ENCODE measurements at places on chromosomes 16 and 17.
A peak's percentile ranks its signal among the peaks of the same experiment; 100 is the strongest.

- no peak for DNase-seq
Measured at GRCh38 chr16:61413021-61413420, 623.2 kb downstream of the CDH8 start.

- no peak for DNase-seq
Measured at GRCh38 chr17:76086384-76086783, 7.4 kb downstream of the ZACN start.

DNA sequence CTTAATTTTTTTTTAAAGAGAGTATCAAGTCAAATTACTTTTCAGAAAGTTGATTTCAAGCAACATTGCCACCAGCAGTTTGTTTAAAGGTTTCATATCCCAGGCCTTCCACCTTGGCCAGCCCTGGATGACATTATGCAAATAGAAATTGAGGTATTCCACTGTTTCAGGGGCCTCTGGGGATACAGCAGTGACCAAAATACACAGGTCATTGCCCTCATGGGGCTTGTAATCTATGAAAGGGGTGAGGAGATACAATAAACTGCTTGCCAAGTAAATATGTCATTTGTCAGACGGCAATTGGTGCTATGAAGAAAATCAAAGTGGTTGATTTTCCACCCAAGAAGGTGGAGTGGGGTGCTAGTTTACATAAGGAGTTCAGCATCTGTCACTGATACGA lies 37.8 kb upstream of the TMC5 start:
- no peak for DNase-seq

- DNase-seq, result no peak
Measured at GRCh38 chr17:29210879-29211278, 30.7 kb upstream of the MYO18A start.

GRCh38 chr17:75689441-75689873 lies 22.3 kb downstream of the SAP30BP start:
- DNase-seq, result no peak

GRCh38 chr17:2719861-2720260 lies 8.3 kb upstream of the CLUH start:
- no peak for DNase-seq

DNA sequence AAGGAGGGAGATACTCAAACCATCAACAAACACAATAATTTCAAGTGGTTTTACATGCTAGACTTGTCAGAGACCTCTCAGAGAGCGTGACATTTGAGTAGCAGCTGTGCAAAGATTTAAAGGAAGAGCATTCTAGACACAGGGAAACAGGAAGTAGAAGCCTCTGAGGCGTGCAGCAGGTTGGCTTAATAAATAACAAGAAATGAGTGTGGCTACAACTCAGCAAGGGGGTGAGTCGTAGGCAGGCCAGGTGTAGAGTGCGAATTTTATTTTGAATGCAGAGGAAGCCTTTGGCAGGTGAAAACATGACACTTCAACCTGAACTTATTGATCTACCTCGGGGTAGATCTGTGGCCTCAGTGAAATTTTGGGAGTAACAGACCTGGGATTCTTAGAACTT lies 73.2 kb upstream of the MRTFB start:
- DNase-seq, result peak; percentile 65

- DNase-seq, result peak; percentile 80
Measured at GRCh38 chr17:80327518-80327917, 66.9 kb downstream of the RNF213 start.

DNA sequence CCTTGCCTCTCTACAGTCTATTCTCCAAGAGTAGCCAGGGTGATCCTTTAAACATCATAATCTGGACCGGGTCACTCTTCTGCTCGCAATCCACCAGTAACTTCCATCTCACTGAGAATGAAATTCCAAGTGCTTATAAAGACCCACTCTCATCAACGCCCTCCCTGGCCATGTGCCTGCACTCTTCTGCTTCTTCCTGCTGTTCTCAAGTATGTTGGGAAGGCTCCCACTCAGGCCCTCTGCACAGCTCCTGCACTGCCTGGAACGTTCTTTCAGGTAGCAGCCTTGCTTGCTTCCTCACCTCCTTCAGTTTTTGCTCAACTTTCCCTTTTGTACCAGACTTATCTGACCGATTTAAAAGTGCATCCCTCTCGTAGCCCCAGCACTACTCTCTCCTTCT lies 44.4 kb downstream of the BRD7 start:
- no peak for DNase-seq

GRCh38 chr17:73901249-73901648 lies 257.0 kb upstream of the SDK2 start:
- no peak for DNase-seq

DNA sequence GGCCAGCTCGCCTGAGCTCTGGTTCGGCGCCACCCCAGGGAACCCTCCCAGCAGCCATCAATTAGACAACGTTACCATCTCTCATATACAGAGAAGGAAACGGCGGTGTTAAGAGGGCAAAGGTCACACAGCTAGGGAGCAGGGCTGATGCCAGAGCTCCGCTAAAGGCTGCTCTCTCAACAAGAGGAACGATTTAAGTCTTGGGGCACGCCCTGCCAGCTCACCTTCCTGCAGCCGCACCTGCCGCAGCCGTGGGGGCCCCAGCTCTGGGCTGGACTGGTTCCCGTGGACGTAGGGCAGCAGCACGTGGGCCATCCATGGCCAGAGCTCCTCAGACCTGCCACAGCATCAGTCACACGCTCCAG lies 43.5 kb downstream of the PKD1 start:
- DNase-seq, result no peak

GRCh38 chr16:2090481-2090776 lies 42.6 kb downstream of the TSC2 start:
- no peak for DNase-seq

DNA sequence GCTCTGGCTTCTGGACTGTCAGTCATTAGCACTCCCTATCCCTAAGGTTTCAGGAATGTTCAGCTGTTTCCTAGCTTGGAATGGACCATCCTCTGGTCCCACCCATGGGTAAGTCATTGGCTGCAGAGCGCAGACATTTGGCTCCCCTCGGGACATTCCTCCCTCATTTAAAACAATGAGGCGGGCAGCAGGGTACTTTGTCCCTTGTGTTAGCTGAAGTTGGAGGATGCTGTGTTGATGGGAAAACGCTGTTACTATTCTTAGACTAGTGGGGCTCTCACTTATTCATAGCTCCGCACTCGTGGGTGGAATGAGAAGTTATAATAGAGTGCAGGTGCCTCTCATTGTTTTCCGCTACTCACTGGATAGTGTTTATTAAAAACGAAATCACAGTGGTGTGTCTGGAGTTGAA lies 673.8 kb downstream of the WWOX start:
- DNase-seq, result no peak

DNA sequence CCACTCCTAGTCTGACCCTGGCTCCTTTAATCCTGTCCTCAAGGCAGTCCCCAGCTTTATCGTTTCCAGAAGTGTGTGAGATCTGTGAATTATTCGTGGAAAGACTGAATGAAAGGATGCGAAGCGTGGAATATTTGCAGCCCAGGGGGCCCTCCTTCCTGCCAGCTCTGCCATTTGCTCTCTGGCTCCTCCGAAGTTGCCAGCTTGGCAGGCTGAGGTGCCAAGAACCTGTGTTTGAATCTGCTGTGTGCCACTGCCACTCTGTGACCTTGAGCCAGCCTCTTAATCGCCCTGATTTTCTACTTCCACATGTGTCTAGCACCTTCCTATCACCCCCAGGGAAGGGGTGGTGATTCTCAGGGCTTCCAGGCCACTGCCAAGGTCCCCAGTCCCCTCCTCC lies 10.8 kb downstream of the TBKBP1 start:
- no peak for DNase-seq

DNA sequence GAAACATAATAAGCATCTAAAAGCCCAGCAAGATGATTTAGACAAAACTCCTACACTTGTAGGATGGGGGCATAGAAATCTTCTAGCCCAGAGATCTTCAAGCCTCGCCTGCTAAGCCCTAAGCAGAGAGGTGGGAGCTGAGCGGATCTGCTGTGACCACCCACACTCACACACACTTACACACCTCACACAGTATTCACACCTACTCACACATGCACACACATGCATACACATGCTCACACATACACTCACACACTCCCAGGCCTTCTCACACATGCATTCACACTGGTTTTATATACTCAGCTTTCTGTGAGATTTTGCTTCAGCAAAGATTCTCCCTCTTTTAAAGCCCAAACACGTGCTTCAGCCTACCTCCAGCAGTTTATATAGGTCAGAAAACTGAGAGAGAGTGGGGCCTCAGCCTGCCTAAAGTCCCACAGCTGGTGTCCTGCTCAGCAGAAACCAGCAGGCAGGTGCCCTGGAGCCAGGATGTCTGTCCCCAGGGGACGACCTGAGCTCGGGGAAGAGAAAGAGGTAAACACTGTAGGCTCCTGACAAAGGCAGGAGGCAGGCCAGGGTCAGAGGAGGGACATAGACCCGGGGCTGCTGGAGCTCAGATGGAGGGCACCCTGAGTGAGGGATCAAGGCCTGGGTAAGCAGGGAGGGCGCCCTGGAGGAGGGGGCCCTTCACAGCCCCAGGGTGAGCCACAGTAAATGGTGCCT lies 12.0 kb upstream of the KRT19 start:
- DNase-seq, result no peak

DNA sequence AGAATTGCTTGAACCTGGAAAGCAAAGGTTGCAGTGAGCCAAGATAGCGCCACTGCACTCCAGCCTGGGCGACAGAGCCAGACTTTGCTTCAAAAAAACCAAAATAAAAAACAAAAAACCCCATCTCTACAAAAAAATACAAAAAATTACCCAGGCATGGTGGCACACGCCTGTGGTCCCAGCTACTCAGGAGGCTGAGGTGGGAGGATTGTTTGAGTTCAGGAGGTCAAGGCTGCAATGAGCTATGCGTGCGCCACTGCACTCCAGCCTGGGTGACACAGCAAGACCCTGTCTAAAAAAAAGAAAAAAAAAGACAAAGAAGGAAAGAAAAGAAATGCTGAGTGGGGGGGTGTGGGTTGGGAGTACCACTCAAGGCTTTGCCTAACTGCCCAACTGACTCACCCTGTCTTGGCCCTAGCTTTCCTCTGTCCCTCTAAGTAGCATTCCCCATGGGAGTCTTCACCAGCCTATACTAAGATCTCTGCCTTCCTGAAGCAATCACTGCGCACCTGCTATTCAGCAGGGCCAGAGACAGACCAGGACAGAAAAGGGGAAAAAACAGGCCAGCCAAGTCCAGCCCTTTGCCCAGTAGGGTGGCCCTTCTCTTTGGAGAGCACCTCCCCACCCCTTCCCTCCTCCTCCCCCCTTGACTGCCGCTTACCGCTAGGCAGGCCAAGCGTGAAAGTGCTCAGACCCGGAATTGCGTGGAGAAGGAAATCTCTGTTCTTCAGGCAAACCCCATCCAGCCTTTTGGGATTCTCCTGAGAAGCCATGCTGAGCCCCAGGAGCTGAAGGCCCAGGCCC lies 45.8 kb downstream of the RTN4RL1 start:
- DNase-seq, result no peak

GRCh38 chr17:43367737-43368242 lies 31.0 kb upstream of the ARL4D start:
- peak; percentile 95 for DNase-seq

GRCh38 chr17:82348866-82349265 lies 10.2 kb upstream of the TEX19 start:
- no peak for DNase-seq

DNA sequence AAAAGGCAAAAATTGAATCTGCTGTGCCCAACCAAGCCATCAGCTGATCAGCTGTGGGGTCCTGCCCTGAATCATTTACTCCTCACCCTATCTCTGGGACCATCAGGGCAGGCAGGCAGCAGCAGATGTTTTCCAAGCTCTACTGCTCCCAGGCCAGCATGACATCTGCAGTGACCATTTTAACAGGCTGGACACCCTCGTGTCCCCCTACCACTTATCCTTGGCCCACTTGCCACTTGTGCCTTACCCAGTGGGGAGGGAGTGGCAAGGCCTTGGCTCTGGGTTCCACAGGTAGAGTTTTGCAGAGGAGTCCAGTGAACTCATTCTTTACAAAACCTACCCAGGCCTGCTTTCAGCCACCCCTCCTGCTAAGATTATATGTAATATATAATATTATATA lies 12.0 kb upstream of the CA4 start:
- DNase-seq, result no peak

GRCh38 chr16:86320237-86320595 lies 190.1 kb upstream of the FOXF1 start:
- DNase-seq, result no peak

DNA sequence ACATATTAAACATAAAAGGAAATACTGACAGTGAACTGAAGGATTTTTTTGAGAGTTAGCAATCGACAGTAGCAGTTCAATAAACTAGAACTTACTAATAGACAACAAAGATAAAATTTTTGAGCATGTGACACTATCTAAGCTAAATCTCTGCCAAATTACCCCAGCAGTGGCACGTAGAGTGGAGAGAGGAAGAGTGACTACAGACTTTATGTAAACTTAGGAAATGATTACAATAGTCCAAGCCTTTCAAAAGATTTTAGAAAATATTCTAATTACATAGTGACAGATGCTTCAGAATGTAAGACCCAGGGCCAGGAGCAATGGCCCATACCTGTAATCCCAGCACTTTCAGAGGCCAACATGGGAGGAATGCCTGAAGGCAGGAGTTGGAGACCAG lies 52.4 kb downstream of the CFDP1 start:
- no peak for DNase-seq

DNA sequence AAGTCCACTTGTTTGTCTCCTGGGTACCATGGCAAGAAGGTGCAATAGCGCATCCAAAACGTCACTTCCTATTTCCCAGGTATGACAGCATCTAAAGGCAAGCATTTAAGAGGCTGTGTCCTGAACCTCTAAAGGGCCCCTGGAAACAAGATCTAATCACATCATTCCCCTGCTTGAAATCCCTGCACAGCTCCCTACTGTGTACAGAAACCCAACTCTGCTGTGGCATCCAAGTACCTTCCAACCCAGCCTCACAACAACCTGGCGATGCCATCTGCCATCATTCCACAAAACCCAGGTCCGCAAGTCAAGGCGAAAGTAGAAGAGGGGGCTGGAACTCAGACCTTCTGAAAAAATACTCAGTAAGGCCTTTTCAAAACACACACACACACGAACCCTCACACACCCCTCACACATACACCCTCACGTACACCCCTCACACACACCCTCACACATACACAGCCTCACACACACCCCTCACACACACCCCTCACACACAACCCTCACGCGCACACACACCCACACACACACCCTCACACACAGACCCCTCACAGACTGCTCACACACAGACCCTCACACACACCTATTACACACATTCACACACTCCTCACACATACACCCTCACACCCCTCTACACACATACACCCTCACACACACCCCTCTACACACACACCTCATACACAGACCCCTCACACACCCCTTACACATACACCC lies 24.5 kb downstream of the C17orf67 start:
- DNase-seq, result no peak

DNA sequence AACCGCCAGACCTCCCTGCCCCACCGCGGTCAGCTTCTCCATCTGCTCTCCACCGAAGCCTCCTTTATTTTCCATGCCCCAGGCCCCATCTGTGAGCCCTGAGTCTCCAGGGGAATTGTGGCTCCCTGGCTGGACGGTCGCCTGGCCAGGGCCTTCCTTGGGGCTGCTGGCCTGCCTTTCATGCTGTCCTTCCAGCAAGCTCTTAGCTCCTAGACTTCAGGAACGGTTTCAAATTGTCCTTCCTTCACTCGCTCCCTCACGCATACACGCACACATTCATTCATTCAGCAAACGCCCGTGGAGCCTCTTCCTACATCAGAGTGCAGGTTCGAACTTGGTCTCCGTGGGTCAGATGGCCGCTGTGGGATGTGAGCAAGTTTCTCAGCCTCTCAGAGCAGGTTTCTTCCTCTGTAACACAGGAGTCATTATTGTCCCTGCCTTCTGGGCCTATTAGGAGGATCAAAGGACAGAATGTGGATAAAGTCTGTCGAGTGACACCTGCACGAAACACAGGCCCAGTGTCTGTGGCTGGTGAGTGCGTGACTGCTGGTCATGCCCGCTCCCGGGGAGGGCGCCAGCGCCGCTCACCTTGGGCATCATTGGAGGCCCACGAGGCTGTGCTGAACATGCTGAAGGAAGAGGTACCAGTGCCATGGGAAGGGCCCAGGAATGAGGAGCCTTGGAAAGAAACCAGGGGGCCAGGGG lies 18.7 kb upstream of the GSE1 start:
- DNase-seq, result no peak
